ENCODE measurements at places on chromosomes 5 and 9.

GRCh38 chr9:87793292-87793691, 67.4 kb downstream of the CTSL start:
- peak; percentile 83 for DNase-seq

- DNase-seq = no peak
These were observed 75.1 kb upstream of the PCAT7 start for GRCh38 chr9:94479757-94480156.

GRCh38 chr5:107293541-107294210, 377.1 kb downstream of the EFNA5 start:
- peak; percentile 20 for DNase-seq

- no peak for DNase-seq
These were observed 14.4 kb downstream of the NEK6 start for GRCh38 chr9:124272118-124272517.

DNA sequence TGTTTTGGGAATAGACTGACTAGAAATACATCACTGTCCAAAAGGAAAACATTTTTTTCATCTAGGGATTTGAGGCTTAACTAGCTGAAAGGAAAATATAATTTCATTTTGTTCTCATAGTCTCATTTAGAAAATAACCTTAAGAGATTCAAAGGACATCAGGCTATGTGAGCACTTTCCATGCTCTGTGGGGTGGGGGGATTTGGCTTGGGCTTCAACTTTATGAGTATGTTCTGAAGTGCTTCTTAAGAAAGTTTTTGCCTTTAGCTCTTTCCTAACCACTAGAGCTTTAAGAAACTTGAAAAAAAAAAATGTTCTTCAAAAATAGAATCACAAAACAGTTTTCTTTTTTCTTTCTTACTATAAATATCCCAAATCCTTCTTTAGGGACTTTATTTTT, 17.6 kb downstream of the CDH6 start:
- DNase-seq = no peak

DNA sequence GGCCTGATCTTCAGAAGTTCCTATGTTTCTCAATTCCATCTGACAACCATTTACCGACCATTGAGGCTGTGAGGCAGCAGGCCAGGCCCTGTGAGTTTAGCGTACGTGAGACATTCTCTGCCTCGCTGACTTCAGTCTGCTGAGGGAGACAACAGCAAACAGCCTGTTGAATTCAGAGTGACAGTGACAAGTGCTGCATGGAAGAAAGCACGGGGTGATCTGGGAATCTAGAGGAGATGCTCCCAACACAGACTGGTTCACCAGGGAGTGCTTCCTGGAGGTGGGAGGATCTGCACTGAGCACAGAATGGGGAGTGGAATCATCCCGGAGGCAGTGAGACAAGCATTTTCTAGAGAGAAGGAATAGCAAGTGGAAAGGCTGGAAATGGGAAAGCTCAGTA, 10.0 kb upstream of the DDX41 start:
- no peak for DNase-seq

- DNase-seq = no peak
These were observed 815 bp upstream of the URM1 start for GRCh38 chr9:128370367-128370751.
